WTC11 (cell line): ENCODE measurements at places on chromosomes 13 and 19. TPM values are rescaled to one million over a fixed set of nuclear protein-coding genes. Genes with fewer than 3 reads are reported as not detected.

Gene FAM187B
- total RNA-seq = 0.16 to 0.20 TPM in 2 of 3 replicates, not detected in the other

Gene PLIN5
- total RNA-seq = 3.3 to 4.2 TPM (median 3.9 TPM) in 3 replicates

DNA sequence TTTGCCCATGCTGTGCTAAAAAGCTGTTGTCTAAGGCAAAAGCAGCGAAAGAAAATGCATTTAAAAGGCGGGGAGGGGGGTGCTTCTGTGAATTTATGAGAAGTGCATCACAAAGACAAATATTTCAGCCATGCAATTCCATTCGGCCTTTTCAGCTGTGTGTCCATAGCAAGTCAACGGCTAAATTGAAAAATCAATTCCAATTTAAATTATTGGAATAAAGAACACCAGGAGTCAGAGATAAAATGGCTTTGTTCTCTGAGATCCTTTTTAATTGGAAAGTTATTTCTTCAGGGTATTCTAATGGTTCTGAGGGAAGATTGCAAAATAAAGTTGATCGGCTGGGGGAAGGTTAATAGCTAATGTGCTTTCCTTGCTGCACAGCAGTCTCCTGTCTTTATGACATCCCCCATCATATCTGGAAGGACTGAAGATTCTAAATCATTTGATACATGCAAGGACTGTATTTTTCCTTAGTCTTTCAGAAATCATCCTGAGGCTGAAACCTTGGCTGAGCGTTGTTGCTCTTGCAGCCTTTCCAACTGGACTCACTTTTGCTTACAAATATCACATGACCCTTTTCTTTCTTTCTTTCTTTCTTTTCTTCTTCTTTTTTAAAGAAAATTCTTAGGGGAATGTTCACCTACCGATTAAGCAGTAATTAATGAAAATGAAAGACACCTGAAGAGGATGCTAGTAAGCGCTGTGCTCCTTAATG is 647.1 kb downstream of the DACH1 start:
- H3K4me1 ChIP-seq = peaks cover 13% of the 10 kb centered on the region
- no peaks in the 10 kb centered on the region for H3K36me3 ChIP-seq
- no peaks in the 10 kb centered on the region for H3K27me3 ChIP-seq
- H3K4me3 ChIP-seq = no peak overlapping the region

DNA sequence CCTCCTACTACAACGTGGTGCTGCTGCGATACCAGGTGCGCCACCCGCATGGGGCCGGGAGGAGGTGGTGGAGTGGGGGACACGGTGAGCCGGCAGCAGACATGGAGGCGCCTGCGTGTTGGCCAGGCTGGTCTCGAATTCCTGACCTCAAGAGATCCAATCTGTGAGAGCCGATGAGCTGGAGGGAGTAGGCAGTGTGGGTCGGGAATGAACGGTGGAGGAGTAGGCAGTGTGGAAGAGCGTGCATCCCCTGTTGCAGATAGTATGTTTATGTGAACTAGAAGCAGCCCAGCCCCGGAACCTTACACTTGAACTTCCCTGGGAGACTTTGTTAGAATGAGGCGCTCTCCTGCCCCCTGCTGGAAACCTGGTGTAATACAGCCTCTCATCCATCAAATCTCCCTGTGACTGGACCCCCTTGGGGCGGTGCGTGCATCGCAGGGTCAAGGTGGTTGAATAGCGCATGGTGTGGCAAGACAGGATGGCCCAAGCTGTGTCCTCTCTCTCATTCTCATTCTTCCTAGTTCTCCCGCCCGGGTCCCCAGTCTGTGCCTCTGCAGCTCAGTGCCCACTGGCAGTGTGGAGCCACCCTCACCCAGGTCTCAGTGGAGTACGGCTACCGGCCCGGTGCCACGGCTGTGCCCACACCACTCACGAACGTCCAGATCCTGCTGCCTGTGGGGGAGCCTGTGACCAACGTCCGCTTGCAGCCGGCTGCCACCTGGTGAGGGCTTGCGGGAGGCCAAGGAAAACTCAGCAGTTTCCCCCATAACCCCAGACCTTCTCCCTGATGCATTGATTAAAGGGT is 10.5 kb upstream of the B3GNT3 start:
- H3K4me1 ChIP-seq = peaks cover 9% of the 10 kb centered on the region
- H3K27ac ChIP-seq = peak overlapping the region; percentile 54
- no peak overlapping the region for H3K4me3 ChIP-seq
- DNase-seq = peak; percentile 89
- peaks cover 14% of the 10 kb centered on the region for H3K36me3 ChIP-seq

GRCh38 chr13:65882810-65883209 is 1347.3 kb downstream of the PCDH9 start:
- H3K4me1 ChIP-seq = no peaks in the 10 kb centered on the region; the same call in 1 of the 2 replicates
- no peak overlapping the region for H3K27ac ChIP-seq
- DNase-seq = peak; percentile 11
- H3K4me3 ChIP-seq = no peak overlapping the region

DNA sequence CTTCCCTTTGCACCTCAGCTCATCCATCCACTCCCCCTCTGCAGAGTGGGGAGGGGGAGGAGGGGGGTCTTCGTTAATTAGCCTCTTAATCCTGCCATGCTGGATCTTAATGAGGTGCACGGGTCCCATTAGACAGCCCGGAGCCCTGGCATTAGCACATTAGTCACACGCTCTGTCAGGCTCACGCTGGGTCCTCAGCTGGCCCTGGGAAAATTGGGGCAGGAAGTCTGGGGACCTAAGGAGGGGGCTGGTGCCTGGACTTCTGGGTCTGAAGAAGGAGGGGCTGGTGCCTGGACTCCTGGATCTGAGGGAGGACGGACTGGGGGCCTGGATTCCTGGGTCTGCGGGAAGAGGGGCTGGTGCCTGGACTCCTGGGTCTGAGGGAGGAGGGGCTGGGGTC is 444 bp upstream of the NCCRP1 start:
- H3K4me1 ChIP-seq = peaks cover 22% of the 10 kb centered on the region
- H3K4me3 ChIP-seq = peak overlapping the region; percentile 54
- peaks cover 58% of the 10 kb centered on the region for H3K27me3 ChIP-seq

GRCh38 chr13:30692113-30692512 is 43.2 kb upstream of the ALOX5AP start:
- DNase-seq = no peak
- no peak overlapping the region for H3K27ac ChIP-seq
- peaks cover 2% of the 10 kb centered on the region; the same call in 1 of the 2 replicates for H3K36me3 ChIP-seq

DNA sequence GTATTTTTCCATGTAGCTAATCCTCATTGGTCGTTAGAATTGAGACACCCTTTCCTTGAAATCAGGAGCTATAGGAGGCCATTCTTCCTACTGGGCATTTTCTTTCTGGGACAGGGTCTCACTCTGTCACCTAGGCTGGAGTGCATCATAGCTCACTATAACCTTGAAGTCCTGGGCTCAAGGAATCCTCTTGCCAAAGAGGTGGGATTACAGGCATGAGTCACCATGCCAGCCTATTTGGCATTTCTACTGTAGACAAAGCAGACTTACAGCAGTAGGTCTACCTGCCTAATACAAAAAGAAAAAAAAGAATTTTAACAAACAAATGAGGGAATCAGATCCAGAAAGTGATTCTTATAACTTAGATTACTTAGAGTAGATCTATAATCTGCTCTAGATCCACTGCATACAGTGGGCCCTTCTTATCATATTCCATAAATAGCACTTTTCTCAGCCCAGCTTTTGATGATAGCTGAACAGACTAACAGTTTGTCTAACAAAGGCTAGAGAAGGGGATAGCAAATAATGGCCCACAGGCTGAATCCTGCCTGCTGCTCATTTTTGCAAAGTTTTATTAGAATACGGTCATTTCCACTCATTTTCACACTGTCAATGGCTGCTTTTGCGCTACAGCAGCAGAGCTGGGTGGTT is 36.7 kb upstream of the USPL1 start:
- DNase-seq = no peak
- H3K4me3 ChIP-seq = no peak overlapping the region
- no peaks in the 10 kb centered on the region for H3K27me3 ChIP-seq
- H3K36me3 ChIP-seq = no peaks in the 10 kb centered on the region

DNA sequence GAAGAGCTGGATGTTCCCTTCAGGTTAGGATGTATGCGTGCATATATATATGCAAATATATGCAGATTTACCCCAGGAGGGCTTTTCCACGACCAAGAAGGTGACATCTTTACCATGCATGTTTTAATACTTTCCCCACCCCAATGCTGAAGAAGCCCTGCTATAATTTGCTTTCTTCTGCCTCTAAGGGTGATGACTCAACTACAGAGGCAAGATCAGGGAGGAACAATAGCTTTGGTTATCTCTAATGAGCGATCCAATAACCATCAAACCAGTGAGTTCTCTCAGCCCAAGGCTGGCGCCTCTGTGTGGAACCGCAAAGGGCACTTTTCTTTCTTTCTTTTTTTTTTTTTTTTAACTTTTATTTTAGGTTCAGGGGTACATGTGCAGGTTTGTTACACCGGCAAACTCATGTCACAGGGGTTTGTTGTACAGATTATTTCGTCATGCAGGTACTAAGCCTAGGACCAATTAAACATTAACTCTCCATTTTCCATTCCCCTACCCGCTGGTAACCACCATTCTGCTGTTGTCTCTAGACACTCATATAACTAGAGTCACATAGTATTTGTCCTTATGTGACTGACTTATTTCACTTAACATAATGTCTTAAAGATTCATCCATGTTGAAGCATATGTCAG is 25.7 kb upstream of the UBE2L5 start:
- H3K36me3 ChIP-seq = no peaks in the 10 kb centered on the region
- no peak for DNase-seq
- H3K27me3 ChIP-seq = peaks cover 6% of the 10 kb centered on the region; the same call in 1 of the 2 replicates
- peaks cover 27% of the 10 kb centered on the region for H3K4me1 ChIP-seq
- H3K4me3 ChIP-seq = peak overlapping the region; percentile 12; the same call in 1 of the 2 replicates

GRCh38 chr13:101919541-101920181 is 467.2 kb downstream of the ITGBL1 start:
- peak overlapping the region; percentile 62 for H3K4me3 ChIP-seq
- H3K27ac ChIP-seq = no peak overlapping the region
- peak; percentile 78 for DNase-seq
- no peaks in the 10 kb centered on the region for H3K36me3 ChIP-seq
- peaks cover 32% of the 10 kb centered on the region for H3K4me1 ChIP-seq
